ENCODE measurements at places on chromosomes 12 and 14.

GRCh38 chr12:122116707-122117535 is 38.4 kb downstream of the MLXIP start:
- no peak for DNase-seq

DNA sequence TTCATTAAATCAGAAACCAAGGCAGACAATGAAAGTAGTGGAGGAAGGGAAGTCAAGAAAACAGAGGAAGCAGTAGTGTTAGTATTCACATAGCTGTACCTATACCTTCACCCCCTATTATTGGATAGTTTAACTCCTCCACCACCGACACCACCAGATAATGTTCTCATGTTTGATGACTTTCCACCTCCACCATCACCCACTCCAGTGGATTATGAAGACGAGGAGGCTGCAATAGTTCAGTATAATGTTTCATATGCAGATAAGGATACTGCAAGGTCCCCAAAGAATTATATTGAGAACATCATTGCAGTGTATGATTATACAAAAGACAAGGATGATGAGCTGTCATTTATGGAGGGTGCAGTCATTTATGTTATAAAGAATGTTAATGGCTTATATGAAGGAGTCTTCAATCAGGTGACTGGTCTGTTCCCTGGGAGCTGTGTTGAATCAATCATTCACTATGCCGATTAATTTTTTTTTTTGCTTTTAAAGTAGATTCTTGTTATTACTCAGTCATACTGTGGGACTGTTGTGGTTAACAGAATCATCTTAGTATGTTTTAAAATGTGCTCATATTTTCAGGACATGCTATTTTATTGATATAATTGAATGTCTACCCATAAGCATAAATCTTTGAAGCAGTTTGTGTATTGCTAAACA is 32.2 kb upstream of the KTN1 start:
- no peak for DNase-seq

DNA sequence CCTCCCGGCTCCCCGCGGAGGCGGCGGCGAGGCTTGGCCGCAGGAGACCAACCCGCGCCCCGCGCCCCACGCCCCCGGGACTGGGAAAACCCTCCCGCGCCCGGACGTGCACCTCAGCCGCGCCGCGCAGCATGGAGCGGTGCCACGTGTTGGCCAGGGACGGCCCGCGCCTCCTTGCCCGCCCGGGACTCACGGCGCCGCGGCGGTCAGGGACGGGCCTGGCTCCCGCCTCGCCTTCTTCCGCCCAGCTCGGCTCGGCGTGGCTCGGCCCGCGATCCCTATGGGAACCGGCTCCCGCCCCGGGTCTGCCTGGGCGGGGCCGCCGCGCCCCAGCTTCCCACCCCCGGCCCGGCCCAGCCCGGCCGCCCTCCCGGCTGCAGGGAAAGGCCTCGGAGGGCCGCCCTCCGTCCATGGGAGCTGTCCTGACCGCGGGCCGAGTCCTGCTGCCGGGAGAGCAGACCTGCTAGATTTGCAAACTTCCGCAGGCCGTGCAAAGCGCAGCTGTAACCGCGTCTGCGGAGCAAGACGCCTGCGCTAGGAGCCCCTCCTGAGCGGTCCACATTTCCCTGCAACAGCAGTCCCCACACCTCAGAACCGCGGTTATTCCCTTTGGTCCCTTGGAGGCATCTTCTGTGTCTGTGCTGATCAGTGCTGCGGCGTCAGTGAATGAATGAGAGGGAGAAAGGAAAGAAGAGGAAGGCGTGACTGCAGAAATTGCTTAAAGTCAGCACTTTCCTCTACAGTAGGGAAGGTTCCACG is at the start of gene CDKL1:
CDKL1 (minus strand) TSS at position 251 of the 759 bp plus-strand sequence. CDS start 1,013 bp downstream, outside the sequence.
- peak; percentile 21 for DNase-seq

DNA sequence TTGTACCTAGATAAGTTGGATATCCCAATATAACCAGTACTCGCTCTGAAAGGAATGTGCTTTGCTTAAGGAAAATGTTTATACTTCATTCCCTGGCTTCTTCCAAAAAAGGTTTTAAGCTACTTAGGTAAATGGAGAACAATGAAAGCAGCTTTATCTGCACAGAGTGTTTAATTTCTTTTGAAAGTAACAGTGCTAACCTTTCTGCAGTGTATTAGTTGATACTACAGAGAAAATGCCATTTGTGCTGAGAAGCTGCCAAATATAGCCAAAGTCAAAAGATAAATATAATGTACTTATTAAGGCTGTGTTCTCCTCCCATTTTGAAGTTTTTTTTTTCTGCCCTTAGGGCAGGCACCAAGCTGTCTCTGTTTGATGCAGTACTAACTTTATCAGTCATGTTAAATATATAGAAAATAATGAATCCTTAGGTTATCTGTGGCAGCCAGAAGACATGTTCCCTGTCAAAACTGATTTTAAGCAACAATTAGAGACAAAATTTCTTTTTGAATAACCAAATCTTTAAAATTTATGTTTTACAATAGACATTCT is 145.4 kb upstream of the KITLG start:
- no peak for DNase-seq

DNA sequence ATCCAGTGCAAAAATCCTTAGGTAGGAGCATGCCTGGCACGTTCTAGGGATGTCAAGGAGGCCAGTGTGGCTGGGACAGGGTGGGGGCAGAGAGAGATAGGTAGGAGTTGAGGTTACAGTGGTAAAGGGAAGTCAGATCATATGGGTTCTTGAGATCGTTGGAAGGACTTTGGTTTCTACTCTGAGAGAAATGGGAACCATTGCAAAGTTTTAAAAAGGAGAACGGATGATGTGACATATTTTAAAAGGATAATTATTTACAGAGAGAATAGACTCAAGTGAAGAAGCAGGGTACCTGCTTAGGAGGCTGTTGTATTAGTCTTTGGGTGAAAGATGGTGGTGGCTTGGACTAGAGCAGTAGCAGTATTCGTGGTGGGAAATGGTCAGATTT is 47.6 kb upstream of the ATP2B1 start:
- no peak for DNase-seq

DNA sequence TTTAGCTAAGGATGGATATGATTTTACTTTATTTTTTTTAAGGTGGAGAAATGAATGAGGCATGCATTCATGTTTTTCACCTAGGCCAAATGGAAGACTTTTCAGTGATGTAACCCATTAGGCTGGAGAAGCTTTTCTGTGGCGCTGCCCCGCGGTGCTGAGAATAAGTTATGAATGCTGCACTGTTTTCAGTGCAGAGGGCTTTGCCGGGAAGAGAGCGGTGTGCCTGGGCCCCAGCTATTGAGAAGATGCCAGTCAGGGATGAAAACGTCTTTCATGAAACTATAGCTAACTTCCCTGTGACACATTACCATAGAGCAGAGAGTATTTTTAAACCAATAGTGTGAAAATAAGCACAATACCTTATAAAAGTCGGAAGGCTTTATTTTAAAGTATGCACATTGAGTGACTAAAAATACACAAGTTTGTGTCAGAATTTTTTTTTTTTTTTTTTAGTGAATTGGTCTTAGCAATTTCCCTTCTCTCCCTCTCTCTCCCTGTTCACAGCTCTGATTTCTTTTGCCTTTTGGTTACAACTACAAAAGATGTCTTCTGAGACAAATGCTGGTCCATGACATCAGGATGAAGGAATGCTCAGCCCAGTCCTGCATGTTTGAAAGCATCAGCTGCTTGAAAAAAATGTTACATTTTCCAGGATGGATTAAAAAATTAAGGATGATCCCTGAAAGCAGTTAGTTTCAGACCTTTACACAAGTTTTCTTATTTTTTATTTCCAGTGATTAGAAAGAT is 48.3 kb downstream of the NPAS3 start:
- DNase-seq: no peak

DNA sequence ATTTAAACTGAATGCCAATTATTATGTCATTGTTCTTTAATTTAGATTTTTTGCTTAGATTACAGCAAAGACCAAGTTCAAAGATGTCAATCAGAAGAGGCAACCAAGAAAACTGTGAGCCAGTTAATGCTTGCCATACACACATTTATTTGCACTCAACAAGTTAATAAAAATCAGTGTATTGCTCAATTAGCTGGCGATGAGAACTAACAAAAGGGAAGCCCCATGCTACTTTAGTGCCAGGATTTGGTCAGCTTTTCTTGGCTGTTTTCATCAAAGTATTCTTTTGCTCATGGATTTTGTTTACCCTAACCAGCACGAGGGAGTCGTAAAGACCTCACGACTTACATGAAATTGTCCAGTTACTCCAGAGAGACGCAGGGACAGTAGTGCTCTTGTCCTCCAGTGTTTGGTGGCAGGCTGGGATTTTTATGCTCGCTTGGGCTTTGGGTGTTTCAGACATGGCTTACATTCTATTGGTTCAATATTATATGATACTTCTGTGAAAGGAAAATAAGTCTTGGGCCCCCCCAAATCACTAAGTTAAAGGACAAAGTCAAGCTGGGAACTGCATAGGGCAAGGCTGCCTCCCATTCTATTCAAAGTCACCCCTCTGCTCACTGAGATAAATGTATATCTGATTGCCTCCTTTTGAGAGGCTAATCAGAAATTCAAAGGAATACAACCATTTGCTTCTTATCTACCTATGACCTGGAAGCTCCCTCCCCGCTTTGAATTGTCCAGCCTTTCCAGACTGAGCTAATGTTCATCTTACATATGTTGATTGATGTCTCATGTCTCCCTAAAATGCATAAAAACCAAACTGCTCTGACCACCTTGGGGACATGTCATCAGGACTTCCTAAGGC is 7.4 kb upstream of the B4GALNT1 start:
- DNase-seq: no peak

DNA sequence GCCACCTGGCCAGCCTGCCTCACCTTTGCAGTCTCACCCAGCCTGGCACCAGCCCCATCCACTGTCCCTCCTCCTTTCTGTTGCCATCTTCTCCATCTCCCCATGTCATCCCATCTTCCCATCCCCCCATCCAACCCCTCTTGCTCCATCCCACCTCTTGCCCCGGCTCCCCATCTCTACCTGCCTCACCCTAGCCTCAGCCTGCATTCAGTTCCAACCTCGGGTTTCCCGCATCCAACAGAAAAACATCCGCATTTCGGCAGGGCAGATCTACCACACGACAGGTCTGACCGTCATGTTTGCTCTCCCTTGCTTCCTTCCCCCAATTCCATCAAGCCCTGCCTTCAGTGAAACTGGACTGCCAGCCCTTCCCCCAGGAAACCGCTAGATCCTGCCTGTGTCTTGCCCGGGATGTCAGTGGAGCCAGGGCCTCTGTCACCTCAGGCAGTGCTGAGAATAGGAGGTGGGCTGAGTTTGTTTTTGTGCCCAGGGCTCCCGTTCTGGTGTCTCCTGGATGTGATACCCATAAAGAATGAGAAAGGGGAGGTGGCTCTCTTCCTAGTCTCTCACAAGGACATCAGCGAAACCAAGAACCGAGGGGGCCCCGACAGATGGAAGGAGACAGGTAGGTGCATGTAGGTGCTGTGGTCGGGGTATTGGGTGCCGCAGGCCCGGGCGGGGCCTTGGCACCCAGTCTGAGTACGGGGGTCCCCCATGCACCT is 2.5 kb downstream of the KCNH3 start:
- DNase-seq: no peak

GRCh38 chr14:100893760-100894159 is 9.8 kb downstream of the RTL1 start:
- DNase-seq: no peak

- no peak for DNase-seq
Observed at GRCh38 chr12:117661471-117661870, 300.0 kb upstream of the NOS1 start.

GRCh38 chr14:82999802-83000201 is 1466.1 kb upstream of the SEL1L start:
- no peak for DNase-seq

DNA sequence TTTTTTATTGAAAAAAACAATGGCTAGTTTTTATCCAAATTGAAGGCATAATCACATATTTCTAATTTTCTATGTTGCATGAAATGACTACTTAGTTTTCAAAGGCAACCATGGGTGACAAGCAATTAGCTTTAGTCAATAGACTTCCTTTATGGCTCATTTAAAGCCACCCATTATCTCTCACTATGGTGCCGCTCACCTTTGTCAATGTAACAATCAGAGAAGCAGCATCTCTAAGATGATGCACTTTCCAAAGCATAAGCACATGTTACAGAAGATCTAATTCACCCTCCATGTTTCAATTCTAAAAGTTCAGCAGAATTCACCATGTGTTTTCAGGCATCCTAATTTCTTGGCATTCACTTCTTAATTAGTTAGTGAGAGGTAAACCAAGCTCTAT is 166.6 kb upstream of the RPL10L start:
- DNase-seq: no peak

- no peak for DNase-seq
Observed at GRCh38 chr12:98401427-98401826, 114.0 kb upstream of the TMPO start.

GRCh38 chr12:62701492-62701891 is 233.5 kb downstream of the PPM1H start:
- DNase-seq: no peak

- no peak for DNase-seq
Observed at GRCh38 chr14:81170829-81171195, 49.9 kb downstream of the GTF2A1 start.

DNA sequence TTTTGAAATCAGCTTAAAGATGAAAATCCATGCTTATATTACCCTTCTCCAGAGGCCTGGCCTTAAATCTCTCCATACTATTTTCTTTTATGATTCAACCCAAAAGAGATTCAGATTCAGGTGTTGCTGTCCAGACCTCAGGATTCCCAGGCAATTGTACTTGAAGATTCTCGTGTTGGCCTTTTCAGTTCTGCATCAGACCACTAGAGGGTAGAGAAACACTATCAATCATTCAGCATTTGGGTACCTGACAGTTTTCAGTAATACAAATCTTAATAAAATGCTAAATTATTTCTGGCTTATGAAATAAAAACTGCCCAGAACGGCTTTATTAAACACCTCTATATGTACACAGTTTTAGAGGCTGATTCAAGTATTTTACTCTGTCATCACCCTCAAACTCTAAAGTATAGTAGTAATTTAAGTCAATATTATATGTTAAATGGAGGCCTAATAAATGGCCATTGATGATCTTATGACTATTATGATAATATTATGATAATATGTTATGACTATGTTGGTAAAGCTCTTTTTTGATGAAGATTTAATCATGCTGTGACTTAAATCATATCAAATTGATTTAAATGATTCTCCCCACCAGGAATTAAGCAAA is 301.1 kb downstream of the DUSP6 start:
- no peak for DNase-seq

DNA sequence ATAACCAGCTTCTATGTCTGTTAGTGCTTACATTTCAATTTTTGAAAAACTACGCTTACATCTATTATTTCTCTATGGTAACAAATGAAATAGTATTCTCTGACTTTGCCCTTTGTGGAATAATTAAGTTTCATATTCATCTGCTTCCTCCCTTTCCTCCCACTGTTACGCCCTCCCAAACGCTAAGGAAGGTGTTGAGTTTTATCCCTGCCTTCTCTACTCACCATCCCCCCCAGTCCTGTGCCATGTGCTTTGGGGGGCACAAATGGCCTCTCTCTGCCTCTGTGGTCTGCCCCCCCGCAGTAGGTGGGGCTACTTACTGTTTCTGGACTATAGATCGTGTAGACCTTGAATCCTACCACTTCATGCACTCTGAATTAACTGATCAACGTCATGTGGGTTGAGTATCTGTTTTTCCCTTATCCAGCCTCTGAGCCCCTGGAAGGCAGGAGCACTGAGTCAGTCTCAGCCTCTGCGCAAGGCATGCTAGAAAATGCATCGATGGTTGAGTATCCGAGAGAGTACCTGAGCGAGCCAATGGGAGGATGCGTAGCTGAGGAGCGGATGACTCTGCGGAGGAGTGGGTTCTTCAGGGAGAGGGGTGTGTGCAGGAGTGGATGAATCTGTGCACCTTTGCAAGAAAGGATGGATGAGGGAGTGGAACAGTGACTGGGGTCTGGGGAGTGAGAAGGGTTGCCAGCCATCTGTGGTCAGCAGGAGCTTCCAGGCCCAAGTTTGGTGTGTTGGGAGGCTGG is 114.5 kb upstream of the RTL1 start:
- DNase-seq: no peak

GRCh38 chr14:100670017-100670752 is 56.5 kb upstream of the DLK1 start:
- DNase-seq: no peak
